ENCODE measurements at places on chromosomes 1 and 21.

- H3K4me3 ChIP-seq, result no peak overlapping the region
- DNase-seq, result no peak
- H3K27ac ChIP-seq, result no peak overlapping the region
- H3K27me3 ChIP-seq, result no peaks in the 10 kb centered on the region
These were observed 130.3 kb downstream of the FGGY start for GRCh38 chr1:59427155-59427554.

GRCh38 chr1:187237542-187237941 lies 408.8 kb downstream of the PLA2G4A start:
- DNase-seq, result no peak
- no peaks in the 10 kb centered on the region for H3K36me3 ChIP-seq
- no peak overlapping the region for H3K4me3 ChIP-seq
- no peaks in the 10 kb centered on the region for H3K27me3 ChIP-seq
- no peaks in the 10 kb centered on the region for H3K4me1 ChIP-seq
- no peak overlapping the region for H3K27ac ChIP-seq

- no peak overlapping the region for H3K4me3 ChIP-seq
- H3K36me3 ChIP-seq, result peaks cover 4% of the 10 kb centered on the region
- peaks cover 19% of the 10 kb centered on the region for H3K27me3 ChIP-seq
These were observed 22.6 kb upstream of the SAMD13 start for GRCh38 chr1:84278905-84279304.

DNA sequence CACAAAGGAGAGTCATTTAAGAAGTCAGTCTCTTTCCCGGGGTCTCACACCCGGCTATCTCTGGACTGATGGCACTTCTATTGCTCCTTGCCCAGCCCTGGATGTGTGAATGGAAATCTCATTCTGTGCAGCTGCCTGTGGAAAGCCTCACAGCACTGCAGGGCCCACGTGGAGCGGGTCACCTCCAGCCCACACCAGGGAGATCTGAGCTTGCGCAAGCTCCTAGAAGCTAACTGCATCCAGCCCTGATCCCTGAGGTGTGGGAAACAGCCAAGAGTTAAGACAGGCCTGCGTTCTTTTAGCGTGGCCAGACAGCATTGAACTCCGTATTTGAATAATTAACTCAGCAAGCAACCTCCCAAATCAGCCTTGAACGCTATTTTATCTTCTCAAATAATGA lies 150.5 kb downstream of the LRIG2 start:
- DNase-seq, result no peak
- no peak overlapping the region for H3K4me3 ChIP-seq
- H3K27me3 ChIP-seq, result peaks cover 36% of the 10 kb centered on the region
- H3K27ac ChIP-seq, result no peak overlapping the region
- H3K4me1 ChIP-seq, result no peaks in the 10 kb centered on the region

- H3K36me3 ChIP-seq, result no peaks in the 10 kb centered on the region
- DNase-seq, result no peak
- no peaks in the 10 kb centered on the region for H3K27me3 ChIP-seq
- H3K4me3 ChIP-seq, result no peak overlapping the region
- no peak overlapping the region for H3K27ac ChIP-seq
These were observed 99.0 kb downstream of the TNNI3K start for GRCh38 chr1:74334147-74334546.

DNA sequence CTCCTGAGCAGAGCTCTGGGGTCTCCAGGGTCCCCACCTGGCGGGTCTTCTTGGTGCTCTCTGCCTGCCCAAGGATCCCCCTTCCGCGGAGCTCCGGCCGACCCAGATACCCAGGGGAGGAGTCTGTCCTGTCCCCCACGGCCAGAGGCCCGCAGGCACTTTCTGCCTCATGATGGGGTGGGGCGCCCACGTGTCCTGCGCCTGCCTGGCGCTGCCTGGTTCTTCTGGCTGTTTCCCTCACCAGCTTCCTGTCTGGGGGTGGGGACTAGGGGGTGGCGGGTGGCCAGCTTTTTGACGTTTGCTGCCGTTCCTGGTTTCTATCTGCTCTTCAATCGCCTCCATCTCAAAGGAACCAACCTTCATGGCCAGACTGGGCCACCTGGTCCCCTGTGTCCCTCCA lies 313.3 kb upstream of the VAMP3 start:
- H3K27me3 ChIP-seq, result peaks cover 17% of the 10 kb centered on the region
- H3K27ac ChIP-seq, result no peak overlapping the region
- H3K36me3 ChIP-seq, result no peaks in the 10 kb centered on the region
- no peak for DNase-seq
